CD4-positive, alpha-beta T cell treated with Interleukin-17A for 1 hour (primary cell): ENCODE measurements at places on chromosomes 3 and 15.

DNA sequence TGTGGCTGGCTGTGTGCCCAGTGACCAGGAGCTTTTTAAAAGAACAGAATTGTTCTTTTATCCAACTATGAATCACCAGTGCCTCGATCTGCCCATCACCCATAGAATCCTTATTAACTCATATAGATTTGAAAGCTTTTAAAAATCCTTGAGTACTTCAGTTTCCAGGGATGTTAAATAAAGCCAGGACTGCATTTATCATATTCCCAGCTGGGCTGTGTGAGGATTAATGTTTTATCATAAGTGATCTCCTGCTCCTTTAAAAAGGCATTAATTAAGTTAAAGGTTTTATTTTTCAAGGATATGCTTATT lies 234.0 kb downstream of the MYRIP start:
- no peak for DNase-seq

DNA sequence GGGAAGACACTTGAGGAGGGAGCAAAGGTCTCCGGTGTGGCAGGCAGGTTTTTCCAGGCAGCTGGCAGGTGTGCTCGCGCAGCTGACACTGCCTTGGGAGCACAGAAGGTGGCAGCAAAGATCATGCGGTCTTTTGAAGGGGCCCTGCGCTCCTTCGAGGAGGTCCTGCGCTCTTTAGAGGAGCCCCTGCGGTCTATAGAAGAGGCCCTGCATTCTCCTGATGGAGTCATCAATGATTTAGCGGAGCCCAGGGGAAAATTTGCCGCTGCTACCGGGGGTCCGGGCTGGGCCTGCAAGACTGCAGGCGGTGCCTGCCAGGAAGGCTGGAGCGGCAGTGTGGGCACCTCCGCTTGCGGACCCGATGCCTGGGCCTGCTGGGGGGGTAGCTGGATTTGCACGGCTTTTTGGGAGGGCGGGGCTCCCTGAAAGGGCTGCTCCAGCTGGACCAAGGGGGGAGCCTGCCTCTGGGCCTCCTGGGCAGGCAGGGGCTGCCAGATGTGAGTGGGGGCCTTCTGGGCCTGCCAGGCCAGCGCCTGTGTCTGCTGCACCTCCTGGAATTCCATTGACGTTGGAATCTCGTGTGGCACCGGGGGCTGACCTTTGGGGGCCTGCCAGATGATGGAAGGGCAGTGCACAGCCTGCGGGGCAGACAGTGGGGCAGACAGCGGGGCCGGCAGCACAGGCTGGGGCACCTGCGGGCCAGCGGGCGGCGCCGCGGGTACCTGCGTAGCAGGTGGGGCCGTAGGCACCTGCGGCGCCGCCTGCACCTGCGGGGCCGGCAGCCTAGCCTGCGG lies 2.1 kb downstream of the MAGEL2 start:
- no peak for DNase-seq

GRCh38 chr3:24709956-24710355 lies 215.3 kb upstream of the THRB start:
- DNase-seq: no peak

DNA sequence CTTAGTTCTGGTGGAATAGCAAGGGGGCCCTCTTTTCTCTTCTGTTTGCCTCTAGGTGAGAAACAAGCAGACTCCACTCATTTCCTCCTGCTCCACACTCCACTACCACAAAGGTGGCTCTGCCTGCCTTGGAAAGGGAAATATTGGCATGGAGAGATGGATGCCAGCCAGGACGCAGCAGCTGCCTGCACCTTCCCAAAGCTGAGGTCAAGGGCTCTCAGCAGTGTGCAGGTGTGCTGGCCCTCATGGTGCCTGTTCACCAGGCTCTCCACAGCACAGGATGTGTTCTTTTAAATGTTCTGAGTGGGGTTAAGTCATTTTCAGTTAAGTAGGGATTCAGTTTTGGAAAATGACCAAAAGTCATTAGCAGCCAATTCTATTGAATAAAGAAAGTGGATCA lies 211.2 kb upstream of the STRIT1 start:
- no peak for DNase-seq

GRCh38 chr15:31274496-31275330 lies 51.9 kb upstream of the KLF13 start:
- no peak for DNase-seq

DNA sequence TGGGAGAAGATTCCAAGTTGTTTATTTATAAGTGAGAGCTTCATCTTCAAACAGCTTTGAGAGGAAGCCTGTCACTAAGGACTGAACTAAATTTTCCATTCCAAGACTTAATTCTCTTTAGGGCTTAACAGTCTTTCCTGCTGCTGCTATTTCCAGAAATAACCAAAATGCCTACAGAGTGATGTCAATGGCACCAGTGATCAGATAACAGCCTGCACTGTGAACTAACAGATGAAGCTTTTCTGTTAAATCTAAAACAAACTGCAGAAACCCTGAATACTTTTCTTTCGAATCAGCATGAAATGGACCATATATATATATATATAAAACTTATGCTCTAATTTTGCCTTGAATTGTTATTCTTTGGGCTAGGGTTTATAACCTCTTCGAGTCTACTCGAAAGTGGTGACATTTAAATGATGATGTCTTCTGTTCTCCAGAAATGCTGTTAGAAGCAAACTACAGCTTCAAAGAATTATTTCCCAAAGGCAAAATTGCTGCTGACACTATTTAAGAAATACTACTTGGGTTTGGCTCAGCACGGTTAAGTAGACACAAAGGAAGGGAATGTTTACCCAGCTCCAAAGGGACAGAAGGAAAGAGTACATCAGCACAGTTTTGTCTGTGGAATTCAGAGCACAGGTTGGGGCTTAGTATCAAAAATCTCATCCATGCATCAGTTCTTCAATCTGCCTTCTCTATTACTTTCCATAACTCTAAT lies 238.5 kb upstream of the LRRN1 start:
- no peak for DNase-seq

GRCh38 chr3:100257586-100257985 lies 3.2 kb upstream of the TBC1D23 start:
- DNase-seq: no peak

- DNase-seq: no peak
Observed at GRCh38 chr3:120420360-120420759, 30.4 kb downstream of the FSTL1 start.

- peak; percentile 96 for DNase-seq
Observed at GRCh38 chr3:52455283-52456168, at the start of gene NISCH. Gene NISCH, plus strand, starts transcription at chr3:52455604. Its CDS starts 38 bp downstream, at chr3:52455642.

GRCh38 chr3:157058392-157059071 lies 101.4 kb downstream of the CCNL1 start:
- DNase-seq: no peak

- no peak for DNase-seq
Observed at GRCh38 chr3:6680119-6680806, 180.7 kb upstream of the GRM7 start.

GRCh38 chr3:94483403-94483802 lies 420.5 kb downstream of the NSUN3 start:
- DNase-seq: no peak

- no peak for DNase-seq
Observed at GRCh38 chr3:150609988-150610387, 6.9 kb downstream of the SELENOT start.

- peak; percentile 8 for DNase-seq
Observed at GRCh38 chr3:149657321-149657925, 402 bp downstream of the WWTR1 start.

DNA sequence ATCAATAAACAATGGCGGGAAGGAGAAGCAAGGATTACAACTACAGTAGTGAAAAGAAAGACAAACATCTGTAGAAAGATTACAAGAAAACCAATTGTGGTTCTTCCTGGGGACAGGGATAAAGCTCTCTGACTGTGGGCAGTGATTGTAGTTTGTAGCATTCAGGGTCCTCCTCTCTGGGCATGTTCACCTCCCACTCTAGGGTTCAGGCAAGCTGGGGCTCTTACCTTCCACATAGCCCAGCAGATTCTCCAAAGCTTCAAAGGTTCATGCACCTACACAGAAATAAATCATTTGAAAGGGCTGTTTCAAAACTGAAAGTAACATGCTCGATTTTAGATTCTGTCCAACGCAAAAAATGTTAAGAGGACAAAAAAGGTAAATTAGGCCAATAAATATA lies 17.4 kb upstream of the UBE3A start:
- no peak for DNase-seq

- no peak for DNase-seq
Observed at GRCh38 chr3:145817870-145818483, 343.0 kb downstream of the PLOD2 start.

DNA sequence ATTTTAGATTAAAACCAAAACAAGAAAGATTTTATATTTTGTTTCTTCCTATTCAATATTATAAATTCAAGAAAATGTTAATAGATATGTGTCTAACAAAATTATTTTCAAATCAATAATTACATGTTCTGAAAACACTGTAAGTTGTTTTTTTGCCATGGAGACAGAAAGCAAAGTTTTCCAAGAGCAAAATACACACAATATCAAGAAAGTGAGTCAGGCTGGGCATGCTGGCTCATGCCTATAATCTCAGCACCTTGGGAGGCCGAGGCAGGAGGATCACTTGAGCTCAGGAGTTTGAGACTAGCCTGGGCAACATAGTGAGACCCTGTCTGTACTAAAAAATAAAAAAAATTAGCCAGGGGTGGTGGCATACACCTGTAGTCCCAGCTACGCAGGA lies 71.7 kb downstream of the TTC23 start:
- DNase-seq: no peak

- DNase-seq: no peak
Observed at GRCh38 chr15:79828447-79828846, 68.4 kb downstream of the MTHFS start.

DNA sequence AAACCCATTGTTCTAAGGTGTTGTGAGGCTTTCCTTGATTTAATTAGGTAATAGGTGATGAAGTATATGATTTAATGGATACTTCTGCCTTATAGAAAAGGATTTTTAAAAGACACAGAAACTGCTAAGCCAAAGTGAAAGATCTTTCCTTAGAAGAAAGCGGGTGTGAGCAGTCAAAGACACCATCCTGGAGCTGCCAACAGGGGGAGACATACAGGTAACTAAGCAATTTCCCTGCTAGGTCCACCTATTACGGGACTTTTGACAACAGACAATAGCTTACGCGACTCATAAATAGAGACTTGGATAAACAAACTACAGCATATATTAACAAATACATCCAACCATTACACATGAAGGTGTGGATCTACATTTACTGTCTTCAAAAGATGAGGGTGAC lies 669.5 kb downstream of the SQOR start:
- no peak for DNase-seq

- no peak for DNase-seq
Observed at GRCh38 chr3:53222183-53222901, 33.5 kb downstream of the TKT start.

GRCh38 chr3:141725036-141725435 lies 13.1 kb upstream of the RNF7 start:
- DNase-seq: no peak

DNA sequence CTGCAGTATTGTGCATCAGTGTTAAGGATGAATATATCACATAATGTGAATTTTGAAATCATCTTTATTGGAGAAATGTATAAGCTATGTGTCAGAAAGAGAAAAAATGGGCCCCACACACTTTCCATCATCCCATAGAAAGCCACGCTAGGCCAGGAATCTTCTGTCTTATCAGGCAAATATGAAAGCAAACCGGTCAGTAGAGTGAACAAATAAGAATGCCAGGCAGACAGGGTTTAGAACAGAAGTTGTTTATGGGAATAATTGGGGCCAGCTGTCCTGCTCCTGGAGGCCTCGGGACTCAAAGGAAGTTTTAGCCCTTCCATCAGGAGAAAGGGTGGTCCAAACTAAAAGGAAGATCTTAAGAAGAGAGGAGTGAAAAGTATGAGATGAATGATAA lies 39.5 kb downstream of the ZNF280D start:
- DNase-seq: no peak

GRCh38 chr15:25939122-25939521 lies 76.0 kb upstream of the ATP10A start:
- DNase-seq: no peak

DNA sequence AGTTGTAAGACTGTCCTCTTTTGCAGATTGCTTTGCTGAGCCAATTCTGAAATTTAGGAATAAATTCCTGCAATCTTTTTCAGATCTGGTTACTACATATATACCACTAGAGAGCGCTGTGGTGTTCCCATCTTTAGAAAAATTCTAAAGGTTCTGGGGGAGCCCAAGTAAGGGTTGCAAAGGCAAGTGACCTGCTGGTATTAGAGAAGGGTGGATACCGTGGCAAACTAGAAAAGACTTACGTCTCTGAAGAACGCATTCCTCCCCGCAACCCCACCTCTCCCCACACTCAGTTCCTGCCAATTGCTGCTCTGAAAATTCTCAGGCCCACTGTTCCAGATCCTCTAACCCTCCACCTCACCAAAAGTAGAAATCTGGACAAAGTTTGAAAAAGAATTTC lies 48.5 kb downstream of the EFHB start:
- peak; percentile 44 for DNase-seq

GRCh38 chr15:89293012-89293411 lies 41.6 kb downstream of the POLG start:
- no peak for DNase-seq

DNA sequence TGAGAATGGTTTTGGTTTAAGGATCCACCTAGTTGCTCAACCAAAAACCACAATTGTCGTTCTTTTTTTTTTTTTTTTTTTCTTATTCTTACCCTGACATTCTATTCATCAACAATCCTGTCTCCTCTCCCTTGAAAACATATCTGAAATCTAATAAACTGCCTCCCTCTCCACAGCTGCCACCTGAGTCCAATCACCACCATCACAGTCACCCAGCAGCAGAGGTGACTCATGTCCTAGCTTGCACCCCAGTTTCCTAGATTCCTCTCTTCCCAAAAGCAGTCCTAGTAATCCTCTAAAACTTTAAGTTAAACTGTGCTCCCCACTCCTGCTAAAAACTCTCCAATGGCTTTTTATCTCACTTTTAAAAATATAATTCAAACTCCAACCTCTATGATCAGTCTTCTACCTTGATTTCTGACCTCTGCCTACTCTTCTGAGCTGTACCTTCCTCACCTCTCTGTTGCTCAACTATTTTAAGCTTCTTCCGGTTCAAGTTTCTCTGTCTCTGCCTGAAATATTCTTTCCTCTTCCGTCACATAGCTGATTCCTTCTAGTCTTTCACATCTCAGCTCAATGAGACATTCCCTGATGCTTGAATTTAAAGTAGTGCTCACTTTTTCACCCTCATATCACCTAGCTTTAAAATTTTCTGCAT lies 33.7 kb upstream of the RBMS3 start:
- no peak for DNase-seq

GRCh38 chr3:62818347-62818746 lies 56.9 kb downstream of the CADPS start:
- no peak for DNase-seq

- no peak for DNase-seq
Observed at GRCh38 chr3:187900993-187901755, 155.9 kb upstream of the BCL6 start.

GRCh38 chr3:108818404-108818803 lies 4.2 kb upstream of the TRAT1 start:
- peak; percentile 85 for DNase-seq

- DNase-seq: no peak
Observed at GRCh38 chr15:79878078-79878705, 18.6 kb downstream of the MTHFS start.

DNA sequence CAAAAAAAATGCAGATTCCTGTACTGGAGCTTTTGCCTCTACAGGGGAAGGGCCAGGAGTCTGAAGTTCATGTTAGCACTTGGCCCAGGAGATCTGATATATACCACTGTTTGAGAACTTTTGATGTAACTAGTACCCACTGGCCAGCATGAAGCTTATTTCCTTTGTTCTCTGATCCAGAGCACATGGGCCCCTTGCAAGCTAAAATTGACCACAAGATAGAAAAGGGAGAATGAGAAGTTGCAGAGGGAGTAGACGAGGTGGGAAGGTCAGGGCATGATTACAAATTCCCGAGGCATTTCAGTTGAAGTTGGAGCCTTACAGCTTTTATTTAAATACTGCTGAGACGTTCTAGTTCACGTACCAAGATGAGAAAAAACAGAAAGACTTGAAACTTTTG lies 28.2 kb downstream of the TGM4 start:
- DNase-seq: no peak

GRCh38 chr15:48765022-48765421 lies 45.8 kb downstream of the CEP152 start:
- DNase-seq: no peak
